Bronchus fibroblast of lung (primary cell): ENCODE measurements at places on chromosomes 4 and X. TPM values are rescaled to one million over a fixed set of nuclear protein-coding genes. Genes with fewer than 3 reads are reported as not detected.

The ARFIP1 gene
- total RNA-seq: 20.5 and 28.4 TPM in 2 replicates

The FAM241A gene
- 0.89 and 1.0 TPM in 2 replicates for total RNA-seq

The ODAM gene
- not detected in 2 replicates for total RNA-seq

The KLKB1 gene
- not detected in 2 replicates for total RNA-seq

The AFM gene
- not detected in 2 replicates for total RNA-seq

The COL4A6 gene
- total RNA-seq: 2.0 and 2.7 TPM in 2 replicates

The HERC5 gene
- 0.17 and 0.30 TPM in 2 replicates for total RNA-seq

The VSIG1 gene
- total RNA-seq: not detected in 2 replicates

The IL21 gene
- total RNA-seq: not detected in 2 replicates

The HTR2C gene
- not detected in 2 replicates for total RNA-seq

The VCX3B gene
- not detected in 2 replicates for total RNA-seq

The MAGEA1 gene
- not detected in 2 replicates for total RNA-seq
